CD4-positive, alpha-beta T cell treated with Interleukin-6 at 100 ng/mL for 8 hours (primary cell): ENCODE measurements at places on chromosomes 16 and 17.

- no peak for DNase-seq
Measured at GRCh38 chr17:74212209-74212912, 1.0 kb upstream of the TTYH2 start.

DNA sequence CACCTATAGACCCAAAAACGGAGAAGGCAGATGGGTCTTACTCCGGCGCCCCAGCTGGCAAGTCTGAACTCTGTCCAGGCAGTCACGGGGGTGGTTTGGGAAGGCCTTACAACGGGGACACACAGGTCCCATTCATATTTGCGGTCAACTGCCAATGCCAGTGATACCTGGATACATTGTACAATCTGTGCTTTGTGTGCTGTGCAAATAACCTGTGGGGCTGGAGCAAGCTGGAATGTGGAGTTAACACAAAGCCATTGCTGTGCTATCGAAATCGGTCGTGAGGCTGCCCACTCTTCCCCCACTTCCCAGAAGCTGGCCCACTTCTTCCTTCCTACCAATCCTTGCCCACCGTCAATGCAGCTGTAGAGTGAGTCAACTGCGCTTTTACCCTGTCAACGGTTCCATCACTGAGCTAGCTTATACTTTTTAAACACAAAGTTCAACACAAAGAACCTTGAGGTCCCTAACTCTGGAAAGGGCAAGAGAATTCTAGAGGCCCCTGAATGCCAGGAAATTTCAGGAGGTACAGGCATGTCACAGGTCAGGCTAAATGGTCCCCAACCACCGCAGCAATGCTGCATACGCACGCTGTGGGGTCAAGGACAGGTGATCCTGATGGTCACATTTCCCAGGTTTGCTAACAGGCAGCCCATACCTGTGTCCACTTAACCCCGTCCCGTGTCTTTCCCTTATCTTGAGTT is 122.8 kb downstream of the ZFHX3 start:
- no peak for DNase-seq

- DNase-seq: no peak
Measured at GRCh38 chr17:301681-302299, 50.8 kb downstream of the RPH3AL start.

DNA sequence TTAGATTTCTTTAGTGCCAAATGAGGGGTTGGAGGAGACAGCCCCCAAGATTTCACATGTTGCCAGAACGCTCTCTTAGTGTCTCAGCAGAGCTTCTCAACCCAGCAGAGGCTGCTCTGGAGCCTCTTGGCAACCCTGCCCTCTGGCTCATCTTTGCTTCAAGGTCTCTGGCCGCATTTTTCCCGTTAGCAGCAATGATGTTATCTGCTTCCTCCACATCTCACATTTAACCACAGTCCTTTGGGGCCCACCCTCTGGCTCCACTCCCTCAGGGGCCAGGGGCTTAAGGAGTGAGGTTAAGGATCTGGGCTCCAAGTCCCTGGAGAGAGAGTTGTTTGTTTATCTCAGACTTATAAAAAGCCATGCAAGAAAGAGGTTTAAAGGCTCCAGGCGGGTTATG is 3.3 kb upstream of the XYLT1 start:
- no peak for DNase-seq

GRCh38 chr16:48538746-48539484 is 71.1 kb downstream of the N4BP1 start:
- no peak for DNase-seq

GRCh38 chr17:19755821-19756510 is 7.9 kb upstream of the ALDH3A1 start:
- no peak for DNase-seq

GRCh38 chr17:36135465-36135864 is 31.8 kb downstream of the CCL4 start:
- DNase-seq: no peak

DNA sequence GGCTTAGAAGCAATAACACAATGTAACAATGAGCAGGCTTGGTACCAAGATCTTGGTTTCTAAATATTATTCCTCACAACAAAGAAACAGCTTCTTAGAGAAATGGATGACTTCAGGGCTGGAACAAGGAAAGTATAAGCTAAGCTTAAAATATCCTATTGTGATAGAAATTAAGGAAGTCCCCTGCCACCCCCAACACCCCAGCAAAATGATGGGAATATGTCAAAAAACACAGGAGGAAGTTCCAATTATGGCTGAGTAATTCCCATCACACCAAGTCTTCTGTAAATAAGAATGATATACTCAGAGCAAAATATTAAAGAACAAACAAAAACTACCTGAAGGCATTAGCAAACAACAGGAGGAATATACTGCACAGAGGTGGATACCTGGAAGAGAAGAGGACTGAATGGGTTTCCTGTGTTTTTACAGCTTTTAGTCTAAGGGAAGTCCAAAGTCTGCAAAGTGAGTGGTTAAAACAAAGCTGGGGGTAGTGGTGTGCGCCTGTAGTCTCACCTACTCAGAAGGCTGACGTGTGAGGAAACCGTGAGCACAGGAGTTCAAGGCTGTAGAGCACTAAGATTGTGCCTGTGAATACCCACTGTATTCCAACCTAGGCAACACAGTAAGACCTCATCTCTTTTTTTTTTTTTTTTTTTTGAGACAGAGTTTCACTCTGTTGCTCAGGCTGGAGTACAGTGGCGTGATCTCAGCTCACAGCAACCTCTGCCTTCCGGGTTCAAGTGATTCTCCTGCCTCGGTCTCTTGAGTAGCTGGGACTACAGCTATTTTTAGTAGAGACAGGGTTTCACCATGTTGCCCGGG is 17.1 kb upstream of the ATP6V0A1 start:
- no peak for DNase-seq

DNA sequence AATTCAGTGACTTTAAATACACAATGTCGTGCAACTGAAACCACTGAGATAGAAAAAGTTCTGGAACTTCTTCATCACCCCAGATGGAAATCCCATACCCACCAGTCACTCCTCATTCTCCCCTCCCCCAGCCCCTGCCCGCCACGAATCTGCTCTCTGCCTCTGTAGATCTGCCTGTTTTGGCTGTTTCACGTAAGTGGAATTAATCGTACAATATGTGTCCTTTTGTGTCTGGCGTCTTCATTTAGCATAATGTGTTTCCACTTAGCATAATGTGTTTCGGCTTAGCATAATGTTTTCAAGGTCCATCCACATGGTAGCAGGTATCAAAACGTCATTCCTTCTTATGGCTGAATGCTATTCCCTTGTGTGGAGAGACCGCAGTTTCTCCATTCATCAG is 3.5 kb upstream of the SPPL2C start:
- no peak for DNase-seq

GRCh38 chr17:44518032-44518431 is 14.8 kb upstream of the GPATCH8 start:
- no peak for DNase-seq

GRCh38 chr17:68103148-68103547 is 67.6 kb downstream of the KPNA2 start:
- DNase-seq: no peak

DNA sequence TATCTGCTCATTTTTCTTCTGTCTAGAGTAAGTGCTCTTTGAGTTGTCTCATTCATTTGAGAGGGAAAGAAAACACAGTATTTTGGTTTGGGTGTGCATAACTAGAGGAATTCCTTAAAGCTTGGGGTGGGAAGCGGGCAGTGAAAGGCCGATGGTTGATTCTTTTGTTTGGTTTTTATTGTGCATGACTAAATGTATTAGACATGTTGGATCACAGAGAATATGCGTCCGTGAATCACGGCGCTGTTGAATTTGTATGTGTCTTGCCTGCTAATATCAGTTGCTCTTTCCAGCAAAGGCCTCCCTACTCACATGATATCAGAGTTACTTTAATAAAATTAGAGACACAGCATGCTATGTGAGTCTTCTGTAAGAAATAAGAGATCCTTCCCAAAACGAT is 180.0 kb downstream of the CHD9NB start:
- no peak for DNase-seq

- DNase-seq: no peak
Measured at GRCh38 chr16:84720177-84720579, 20.4 kb downstream of the USP10 start.

- DNase-seq: no peak
Measured at GRCh38 chr17:82112181-82112913, 14.3 kb upstream of the FASN start.
